NCI-H1417 treated with DMSO at 0.1 percent for 48 hours (cell line): ENCODE measurements at places on chromosomes 7 and 10.

- no peak for DNase-seq
Measured at GRCh38 chr10:82277591-82277990, 402.6 kb downstream of the NRG3 start.

DNA sequence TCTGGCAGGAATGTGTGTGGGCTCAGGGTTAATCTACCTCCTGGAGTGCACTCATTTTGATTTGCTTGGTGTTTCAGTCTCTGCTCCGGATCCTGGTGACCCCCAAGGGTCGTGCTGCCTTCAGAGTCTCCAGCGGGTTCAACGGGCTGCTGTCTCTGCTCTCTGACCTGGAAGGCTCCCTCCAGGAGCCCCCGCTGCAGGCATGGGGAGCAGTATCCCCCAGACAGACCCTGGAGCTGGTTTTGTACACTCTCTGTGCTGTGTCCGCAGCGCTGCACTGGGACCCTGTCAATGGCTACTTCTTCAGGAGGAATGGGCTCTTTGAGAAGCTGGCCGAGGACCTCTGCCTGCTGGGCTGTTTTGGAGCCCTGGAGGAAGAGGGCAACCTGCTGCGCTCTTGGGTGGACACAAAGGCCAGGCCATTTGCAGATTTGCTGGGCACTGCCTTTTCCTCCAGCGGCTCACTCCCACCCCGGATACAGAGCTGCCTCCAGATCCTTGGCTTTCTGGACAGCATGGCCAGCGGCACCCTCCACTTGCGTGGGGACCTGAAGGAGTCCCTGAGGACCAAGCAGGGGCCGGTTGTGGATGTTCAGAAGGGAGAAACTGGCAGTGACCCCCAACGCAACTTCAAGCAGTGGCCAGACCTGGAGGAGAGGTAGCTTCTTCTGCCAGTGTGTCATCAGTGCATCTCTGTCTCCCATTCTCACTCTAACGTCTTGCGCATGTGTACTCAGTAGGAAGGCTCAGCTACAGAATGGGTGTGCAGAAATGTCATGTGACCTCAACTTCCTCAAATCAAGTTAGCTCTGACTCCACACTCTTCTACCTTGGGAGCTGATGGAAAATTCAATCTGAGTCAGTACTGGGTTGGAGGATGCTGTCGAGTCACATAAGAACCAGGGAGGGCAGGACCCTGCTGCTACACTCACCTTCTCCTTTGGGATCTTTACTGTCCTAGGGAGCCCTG is 58.5 kb downstream of the WDFY4 start:
- no peak for DNase-seq

DNA sequence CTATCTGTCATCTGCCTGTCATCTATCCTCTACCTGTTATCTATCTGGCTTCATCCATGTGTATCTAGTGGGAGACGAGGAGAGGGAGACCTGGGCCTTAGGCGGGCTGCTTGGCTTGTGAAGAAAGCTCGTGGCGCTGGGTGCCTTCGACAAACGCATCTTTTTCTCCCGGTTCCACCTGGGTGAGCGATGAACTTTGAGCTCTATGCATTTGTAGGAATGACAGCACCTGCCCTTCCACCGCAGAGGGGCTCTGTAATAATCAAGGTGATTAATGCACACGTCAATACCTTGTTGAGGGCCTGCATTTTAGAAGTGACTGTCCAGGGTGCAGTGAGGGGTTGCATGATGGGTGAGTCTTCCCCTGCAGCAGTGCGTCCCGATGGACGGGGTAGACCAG is 2.6 kb upstream of the VIPR2 start:
- no peak for DNase-seq

GRCh38 chr7:83791737-83792136 is 142.8 kb upstream of the SEMA3E start:
- no peak for DNase-seq

DNA sequence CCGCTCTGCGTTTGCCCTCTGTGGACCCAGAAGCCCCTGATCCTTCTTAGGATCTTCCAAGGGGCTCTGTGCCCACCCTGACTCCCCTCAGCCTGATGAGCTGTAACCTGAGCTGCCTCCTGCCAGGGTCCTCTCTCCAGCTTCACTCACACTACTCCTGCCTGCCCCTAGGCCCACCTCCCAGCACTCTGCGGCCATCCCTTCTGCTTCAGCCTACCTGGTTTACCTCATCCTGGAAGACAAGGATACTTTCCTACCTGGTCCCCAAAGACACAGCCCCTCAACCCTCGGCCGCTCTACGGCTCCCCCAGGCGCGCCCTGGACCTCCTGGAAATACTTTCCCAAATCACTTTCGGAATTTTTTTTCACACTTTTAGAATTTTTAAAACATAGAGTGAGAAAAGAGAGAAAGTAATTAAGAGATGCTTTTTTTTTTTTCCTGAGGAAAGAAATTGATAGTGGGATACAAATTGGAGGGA is 6.4 kb upstream of the ZNF862 start:
- DNase-seq: no peak

- DNase-seq: no peak
Measured at GRCh38 chr10:95881316-95881715, 26.5 kb upstream of the CC2D2B start.

DNA sequence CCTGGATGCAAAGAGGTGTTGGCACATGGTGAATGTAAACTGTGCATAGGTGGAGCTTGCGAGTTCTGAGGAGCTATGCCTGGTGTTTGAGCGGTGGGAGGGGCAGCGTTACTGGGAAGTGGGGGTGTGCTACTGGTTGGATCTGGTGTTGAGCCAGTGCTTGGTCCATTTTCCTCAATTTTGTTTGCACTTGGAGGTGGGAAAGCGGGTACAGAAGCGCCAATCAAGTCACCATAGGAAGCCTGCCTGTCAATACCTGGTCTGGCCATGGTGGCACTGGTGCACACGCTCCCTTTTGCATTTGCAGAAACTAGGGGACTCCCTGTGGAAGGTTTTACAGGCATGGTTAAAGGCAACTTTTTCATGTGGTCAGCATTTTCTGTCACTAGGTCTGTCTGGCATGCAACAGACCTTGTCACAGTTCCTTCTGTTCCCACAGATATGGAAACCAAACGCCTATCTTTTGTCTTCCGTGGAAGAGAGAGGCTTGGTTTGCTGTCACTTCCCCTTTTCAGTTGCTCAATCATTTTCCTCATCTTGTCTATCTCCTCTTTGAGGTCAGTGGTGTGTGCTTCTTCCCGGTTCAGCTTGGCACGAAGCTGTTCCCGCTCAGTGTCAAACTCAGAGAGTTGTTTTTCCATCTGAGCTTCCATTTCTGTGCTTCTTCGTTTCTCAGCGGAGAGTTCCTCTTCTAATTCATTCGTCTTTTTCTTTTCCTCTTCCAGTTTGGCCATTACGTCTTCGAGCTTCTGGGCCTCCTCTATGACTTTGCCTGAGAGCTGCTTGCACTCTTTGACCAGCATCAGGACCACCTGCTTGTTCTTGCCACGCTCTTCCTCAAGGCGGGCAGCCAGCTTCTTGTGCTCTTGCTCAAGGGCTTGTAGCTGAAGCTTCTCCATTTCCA is 81.1 kb downstream of the CTTNBP2 start:
- DNase-seq: no peak

DNA sequence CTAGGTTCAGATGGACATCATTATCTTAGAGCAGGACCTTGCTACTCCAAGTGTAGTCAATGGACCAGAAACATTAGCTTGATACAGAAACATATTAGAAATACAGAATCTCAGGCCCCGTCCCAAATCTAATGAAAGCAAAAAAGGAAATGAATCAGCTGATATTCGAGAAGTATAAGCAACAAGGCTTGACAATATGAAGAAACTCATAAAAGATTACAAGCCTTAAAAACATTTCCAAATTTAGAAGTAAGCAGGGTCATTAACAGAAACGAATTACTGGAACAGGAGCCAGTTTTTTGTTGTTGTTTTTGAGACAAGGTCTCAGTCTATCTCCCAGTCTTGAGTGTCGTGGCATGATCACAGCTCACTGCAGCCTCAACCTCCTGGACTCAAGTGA is 40.5 kb upstream of the GSAP start:
- no peak for DNase-seq

DNA sequence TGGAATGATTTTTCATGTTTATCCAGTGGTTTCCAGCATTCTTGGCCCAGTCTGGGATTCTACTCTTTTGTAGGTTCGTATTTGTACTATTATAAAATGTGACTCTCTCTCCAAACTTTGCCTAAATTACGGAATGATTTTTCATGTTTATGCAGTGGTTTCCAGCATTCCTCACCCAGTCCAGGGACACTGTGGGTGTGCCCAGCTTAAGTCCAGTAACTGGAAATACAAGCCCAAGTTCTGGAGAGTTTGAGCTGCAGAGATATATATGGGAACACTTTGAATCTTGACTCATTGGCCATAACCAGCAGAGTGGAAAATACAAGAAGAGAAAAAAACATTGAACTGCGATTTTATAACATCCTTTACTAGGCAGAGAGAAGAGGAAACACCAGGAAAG is 5.9 kb upstream of the MAGI2 start:
- DNase-seq: no peak

DNA sequence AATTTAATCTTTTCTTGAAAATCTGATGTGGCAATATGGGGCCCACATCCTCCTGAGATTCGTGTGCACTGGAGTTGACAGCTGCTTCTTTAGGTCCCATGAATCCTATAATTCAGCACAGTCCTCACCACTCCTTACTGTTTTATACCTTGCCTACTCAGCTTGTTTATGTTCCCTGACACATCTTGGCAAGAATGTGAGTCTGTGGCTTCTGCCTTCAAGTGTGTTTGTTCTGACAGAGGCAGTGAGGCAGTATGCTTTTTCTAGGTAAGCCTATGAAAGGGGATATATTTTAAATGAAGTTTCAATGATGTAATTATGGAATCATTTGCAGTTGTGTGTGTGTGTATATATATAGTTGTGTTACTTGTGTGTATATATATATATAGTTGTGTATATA is 106.4 kb downstream of the AMPH start:
- DNase-seq: no peak

- no peak for DNase-seq
Measured at GRCh38 chr7:2082139-2082998, 150.4 kb downstream of the MAD1L1 start.

- DNase-seq: no peak
Measured at GRCh38 chr10:79245539-79246208, 101.6 kb upstream of the PPIF start.

DNA sequence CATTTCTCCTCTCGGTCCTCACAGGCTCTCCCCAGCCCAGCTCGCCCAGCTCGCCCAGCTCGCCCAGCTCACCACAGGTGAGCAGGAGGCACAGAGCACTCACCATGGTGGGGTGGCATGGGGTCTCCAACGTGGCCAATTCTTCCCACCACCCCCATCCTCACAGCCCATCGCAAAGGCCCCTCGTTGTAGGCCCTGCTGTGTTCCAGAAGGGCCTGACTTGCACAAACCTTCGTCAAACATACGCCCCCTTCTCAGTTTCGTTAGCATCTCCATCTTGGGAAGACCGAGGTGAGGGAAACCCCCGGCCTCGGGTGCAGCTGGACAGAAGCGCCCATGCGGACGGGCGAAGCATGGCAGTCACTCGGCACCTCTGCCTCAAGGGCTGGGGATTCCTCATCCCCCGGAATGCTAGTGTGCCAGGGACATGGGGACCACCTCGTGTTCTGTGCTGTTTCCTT is 304.6 kb downstream of the TNS3 start:
- no peak for DNase-seq

- DNase-seq: peak; percentile 90
Measured at GRCh38 chr7:139340808-139341057, 404 bp upstream of the FMC1 start.

DNA sequence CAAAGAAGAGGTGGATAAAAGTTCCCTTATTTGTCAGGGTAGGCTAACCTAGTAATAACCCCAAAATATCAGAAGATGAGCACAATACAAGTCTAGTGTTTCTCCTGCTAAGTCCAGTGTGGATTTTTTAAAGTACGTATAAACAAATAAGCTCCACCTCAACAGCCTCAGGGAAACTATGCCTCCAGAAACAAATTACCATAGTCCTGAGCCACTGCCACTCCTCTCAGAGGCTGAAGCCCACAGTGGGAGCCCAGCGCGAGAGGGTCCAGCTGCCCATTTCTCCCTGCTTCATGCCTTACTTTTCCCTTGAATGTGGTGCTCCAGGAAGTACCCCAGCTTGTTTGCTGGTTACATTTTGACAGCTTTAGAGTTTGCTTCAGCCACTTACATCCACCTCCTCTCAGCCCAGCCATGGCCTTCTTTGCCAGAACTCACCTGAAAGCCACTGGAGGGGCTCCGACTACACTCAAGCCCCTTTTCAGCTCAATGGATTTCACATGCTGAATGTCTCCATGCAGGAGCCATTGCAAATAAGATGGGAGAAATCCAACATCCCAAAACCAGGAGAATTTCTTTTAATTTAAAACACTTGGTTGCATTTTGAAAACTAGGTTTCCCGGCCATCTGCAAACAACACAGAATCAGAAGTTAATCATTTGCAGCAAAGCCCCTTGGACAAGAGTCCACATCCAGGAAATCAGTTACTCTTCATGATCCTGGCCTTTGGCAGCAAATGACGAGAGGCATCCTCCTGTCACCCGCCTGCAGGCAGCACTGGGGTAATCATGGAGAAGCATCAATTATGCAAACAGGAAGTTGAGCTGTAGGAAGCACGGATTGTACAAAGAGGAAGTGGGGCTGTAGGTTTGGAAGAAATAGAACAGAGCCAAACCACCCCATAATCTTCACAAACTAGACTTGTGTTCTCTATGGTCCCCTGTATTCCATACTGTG is 138.1 kb downstream of the HERPUD2 start:
- no peak for DNase-seq

GRCh38 chr10:63644418-63645142 is 123.4 kb downstream of the REEP3 start:
- no peak for DNase-seq

DNA sequence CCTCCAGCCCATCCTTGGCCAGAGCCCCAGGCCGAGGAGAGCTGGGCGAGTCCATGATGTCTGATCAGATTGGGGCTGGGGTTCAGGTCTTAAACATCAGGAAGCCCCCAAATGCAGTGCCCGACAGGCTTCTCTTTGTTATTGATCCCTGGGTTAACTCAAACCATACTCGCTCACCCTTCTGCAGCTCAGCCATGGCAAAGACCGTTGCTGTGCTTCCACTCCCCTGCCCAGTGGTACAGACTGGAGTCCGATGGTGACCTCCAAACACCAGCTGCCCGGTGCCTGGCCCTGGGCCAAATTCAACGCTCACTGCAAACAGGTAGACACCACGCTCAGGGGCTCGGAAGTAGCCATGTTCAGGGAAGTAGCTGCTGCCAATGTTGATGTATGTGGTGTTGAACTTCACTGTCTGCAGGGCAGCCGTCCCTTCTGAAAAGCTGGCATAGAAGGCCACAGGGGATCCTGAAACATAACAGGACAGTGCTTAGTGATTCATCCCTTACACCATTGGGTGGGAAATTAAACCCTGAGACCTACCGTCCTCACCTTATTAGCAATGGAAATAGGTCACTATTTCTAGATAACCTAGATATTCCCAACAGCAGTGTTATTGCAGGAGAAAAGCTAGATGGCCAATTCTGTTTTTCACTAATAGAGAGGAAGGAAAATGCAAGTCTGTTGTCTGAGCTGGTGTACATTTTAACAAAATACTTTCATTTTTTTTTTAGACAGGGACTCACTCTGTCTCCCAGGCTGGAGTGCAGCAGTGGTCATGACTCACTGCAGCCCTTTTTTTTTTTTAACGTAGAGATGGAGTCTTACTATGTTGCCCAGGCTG is 20.5 kb downstream of the MMRN2 start:
- no peak for DNase-seq

GRCh38 chr7:151244196-151244840 is 4.2 kb downstream of the SMARCD3 start:
- DNase-seq: no peak

GRCh38 chr10:129459762-129460539 is 7.1 kb upstream of the MGMT start:
- DNase-seq: no peak
